Stimulated activated CD4-positive, alpha-beta T cell treated with anti-CD3 and anti-CD28 coated beads, TNF-alpha, amount 100 ng/mL, for 1 hour (primary cell): ENCODE measurements at places on chromosomes 16 and 17.

- DNase-seq: no peak
These were observed 3.0 kb downstream of the SECTM1 start for GRCh38 chr17:82330322-82331239.

GRCh38 chr17:8044819-8045810 is 6.3 kb downstream of the ALOX15B start:
- DNase-seq: no peak

DNA sequence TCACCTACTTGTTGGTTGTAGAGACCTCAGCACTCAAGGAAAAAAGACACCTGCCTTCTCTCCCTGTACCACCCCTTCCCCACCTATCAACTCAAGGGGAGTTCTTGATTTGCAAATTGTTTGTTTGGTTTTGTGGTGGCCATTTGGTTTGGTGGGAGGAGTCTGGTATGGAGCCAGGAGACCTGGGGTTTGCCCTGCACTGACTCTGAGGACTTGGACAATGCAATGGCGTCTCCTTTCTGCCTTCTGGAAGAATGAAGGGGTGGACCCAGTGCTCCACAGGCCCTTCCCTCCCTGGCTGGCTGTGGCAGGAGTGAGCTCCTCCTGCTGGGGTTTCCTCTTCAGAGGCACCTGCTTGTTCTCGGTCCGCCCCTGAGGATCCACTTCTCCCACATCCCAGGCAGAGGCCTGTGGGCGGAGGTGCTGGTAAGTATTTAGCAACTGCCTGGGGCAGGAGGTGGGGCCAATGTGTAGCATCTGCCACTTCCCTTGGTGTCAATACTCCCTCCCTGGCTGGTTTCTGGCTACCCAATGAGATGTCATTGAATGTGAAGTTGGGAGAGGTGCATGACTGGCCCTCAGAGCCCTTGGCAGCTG is 164.5 kb downstream of the NTN1 start:
- no peak for DNase-seq

DNA sequence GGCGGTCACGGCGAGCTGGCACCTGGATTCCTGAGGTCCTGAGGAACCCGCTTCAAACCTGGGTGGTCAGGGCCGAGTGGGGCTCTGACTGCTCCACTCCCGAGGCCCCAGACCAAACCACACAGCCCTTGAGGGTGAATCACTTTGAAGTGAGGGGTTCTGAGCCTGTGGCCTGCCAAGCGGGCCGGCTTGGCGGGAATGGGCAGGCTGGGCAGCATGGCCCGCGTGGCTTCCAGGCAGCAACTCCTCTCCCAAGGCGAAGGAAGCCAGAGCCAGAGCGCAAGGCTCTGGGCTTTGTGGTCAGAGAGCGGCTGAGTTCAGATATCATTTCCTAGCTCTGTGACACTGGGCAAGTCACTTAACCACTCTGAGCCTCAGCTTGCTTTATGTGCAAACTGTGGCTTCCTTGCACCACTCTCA is 42.7 kb downstream of the CMIP start:
- no peak for DNase-seq

DNA sequence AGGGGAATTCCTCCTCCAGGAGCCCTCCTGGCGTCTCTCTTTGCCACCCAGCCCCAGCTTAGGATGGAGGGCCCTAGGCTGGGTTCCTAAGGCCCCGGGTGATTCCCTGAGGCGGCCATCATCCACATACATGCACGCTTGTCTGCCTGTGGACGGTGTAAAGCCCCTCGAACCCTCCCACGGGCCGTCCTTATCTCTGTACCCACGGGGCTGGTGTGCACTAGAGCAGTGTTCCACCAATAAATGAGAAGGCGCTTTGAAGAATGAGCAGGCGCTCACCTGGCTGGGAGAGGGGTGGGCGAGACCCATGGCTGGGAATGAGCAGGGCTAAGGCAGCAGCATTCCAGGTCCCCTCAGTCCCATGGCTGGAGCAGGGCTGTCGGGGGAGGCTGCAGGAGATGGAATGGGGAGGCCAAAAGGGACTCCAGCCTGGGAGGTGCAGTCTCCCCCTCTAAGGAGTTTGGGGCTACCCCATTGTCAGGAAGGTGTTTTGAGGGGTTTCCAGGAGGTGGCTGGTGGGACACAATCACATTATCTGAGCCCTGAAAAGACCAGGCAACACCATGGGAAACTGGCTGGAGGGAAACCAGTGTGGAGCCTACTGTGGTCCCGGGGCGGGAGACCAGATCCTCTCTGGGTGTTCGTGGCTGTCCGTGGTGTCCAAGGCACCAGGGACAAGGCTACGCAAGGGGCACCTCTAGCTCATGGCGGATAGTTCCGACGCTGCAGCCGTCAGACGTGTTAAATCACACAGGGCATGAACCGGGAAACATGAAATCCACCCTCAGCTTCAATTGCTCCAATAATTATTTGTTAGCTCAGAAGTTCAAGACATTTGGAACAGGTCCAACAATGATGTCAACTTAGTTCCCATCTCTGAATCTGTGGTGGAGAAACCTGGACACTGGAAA is 87.5 kb upstream of the DNAH17 start:
- DNase-seq: no peak

GRCh38 chr16:5639531-5639930 is 541.9 kb upstream of the EEF2KMT start:
- no peak for DNase-seq

GRCh38 chr17:57352665-57353175 is 96.4 kb downstream of the MSI2 start:
- DNase-seq: no peak

GRCh38 chr17:3890878-3891219 is 2.0 kb downstream of the CAMKK1 start:
- no peak for DNase-seq

GRCh38 chr16:27224271-27224737 is 21.0 kb downstream of the KDM8 start:
- no peak for DNase-seq

GRCh38 chr16:73615071-73615940 is 567.4 kb upstream of the ZFHX3 start:
- no peak for DNase-seq

DNA sequence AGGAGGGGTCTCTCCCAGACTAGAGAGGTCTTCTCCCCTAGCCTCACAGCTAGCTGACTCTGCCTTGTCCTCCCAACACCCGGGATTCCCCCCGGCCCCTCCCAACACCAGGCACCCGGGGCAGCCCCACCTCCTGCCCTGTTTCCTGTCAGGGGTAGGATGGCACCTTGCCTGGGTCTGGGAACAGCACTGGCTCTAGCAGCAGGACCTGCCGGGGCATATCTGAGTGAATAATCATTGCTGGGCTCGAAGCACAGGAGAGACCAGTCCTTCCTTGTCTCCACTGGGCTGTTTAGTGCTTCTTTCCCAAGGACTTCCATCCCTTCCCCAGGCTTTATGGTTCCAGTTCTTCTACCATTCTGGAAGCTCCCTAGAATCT is 25.7 kb downstream of the MINK1 start:
- no peak for DNase-seq

DNA sequence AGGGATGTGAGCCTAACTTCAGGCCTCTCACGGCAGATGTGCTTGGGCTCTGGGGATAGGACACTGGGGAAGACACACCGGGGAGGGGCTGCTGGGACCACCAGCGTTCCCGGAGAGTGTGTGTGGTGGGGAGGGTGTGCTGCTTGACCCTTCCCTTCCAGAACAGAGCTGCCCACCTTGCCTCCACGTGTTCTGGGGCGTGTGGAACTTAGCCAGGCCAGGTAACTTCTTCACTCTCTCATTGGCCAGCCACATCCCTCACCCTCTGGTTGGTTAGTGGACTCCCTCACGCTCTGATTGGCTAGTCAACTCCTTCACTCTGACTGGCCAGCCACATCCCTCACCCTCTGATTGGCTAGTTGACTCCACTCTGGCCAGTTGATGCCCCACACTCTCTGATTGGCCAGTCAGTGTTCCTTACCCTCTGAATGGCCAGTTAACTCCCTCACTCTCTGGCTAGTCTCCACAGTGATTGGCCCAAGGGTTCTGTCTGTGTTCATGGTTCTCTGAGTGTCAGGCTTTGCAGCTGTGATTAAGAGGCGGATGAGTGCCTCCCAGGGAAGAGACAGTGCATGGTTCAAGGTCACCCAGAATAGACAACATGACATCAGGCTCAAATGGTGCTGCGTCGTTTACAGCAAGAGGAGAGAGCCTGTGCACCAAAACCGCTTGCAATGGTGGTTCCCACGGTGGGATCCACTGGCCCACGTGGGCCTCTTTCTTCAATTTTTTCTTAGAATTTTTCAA is 10.0 kb downstream of the TMEM235 start:
- DNase-seq: no peak

DNA sequence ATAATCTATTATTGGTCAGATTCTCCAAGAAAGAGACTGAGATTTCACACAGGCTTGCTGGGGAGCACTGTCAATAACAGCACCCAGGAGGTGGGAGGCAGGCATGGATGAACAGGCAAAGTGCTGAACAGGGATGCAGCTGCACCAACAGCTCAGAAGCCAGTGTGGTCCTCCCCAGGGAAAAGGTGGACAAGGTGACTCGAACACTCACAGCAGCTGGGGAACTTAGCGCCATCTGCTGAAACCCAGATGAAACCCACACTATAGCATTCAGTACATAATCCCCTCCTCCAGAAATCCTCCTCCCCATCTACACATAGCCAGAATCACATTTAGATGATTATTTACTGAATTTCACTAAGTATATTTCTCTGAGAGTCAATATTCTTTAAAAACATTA is 255.2 kb upstream of the WSB1 start:
- DNase-seq: no peak

DNA sequence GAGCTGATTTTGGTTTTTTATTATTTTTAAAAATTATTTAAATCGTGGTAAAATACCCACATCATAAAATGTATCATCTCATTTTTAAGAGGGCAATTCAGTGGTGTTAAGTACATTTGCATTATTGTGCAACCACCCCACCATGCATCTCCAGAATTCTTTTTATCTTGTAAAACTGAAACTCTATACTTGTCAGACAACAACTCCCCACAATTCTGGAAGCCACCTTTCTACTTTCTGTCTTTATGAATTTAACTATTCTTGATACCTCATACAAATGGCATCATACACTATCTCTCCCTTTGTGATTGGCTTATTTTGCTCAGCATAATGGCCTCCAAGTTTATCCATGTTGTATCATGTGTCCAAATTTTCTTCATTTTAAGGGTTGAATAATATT is 97.9 kb downstream of the HS3ST3B1 start:
- DNase-seq: no peak

DNA sequence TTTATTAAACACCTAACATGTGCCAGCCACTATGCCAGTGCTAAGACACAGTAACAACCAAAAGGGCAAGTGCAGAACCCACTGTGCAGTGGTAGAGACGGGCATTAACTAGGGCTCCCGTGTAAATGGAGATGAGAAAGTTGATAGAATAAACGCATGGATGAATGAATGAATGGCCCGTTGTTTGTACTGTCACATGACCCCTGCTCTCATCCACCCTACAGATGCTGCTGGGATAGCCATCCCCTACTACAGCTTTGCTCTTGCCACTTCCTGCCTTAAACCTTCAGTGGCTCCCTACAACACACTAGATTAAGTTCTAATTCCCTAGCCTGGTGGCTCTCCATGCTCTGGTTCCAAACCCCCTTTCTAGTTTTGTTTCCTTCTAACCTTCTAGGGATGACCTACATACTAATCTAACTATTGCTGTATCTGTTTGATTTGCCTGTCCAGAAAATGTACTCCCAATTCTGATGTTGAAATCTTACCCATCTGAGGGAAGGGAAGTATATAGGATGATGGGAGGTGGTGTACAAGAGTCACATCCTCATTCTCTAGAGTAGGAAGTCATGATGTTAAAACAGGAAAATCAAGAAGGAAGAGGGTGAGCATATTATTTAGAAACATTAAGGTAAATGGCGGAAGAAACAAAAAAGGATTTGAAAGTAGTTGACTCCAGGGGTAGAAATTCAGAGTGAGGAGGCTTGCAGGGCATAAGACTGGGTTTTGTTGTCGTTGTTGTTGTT is 11.4 kb upstream of the TNRC6C start:
- DNase-seq: no peak

- DNase-seq: no peak
These were observed 47.3 kb downstream of the TBC1D16 start for GRCh38 chr17:79988185-79988971.

GRCh38 chr17:28961391-28961790 is 10.1 kb upstream of the PHF12 start:
- no peak for DNase-seq

DNA sequence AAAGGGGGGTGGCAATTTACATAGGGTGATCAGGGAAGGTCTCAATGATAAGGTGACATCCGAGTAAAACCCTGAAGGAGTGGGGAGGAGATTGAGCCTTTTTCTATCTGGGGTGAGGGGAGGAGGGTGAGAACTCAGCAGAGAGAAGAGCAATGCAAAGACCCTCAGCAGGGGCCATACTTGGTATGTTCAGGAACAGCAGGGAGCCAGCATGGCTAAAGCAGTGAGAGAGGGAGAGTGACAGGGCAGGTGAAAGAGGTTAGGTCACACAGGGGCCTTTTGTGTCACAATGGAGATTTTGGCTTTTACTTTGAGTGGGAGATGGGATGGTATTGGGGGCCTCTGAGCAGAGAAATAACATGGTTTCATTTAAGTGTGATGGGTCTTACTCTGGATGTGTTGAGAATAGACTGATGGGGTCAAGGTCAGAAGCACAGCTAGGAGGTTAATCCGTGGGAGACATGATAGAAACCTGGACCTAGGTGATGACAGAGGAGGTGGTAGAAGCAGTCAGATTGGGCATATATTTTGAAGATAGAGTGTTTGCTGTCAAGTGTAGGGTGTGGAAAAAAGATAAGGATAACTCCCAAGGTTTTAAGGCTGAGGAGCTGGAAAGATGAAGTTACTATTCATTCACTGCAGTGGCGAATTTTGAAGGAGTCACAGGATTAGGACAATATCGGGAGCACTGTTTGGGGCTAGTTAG is 6.2 kb downstream of the SP2 start:
- DNase-seq: no peak

DNA sequence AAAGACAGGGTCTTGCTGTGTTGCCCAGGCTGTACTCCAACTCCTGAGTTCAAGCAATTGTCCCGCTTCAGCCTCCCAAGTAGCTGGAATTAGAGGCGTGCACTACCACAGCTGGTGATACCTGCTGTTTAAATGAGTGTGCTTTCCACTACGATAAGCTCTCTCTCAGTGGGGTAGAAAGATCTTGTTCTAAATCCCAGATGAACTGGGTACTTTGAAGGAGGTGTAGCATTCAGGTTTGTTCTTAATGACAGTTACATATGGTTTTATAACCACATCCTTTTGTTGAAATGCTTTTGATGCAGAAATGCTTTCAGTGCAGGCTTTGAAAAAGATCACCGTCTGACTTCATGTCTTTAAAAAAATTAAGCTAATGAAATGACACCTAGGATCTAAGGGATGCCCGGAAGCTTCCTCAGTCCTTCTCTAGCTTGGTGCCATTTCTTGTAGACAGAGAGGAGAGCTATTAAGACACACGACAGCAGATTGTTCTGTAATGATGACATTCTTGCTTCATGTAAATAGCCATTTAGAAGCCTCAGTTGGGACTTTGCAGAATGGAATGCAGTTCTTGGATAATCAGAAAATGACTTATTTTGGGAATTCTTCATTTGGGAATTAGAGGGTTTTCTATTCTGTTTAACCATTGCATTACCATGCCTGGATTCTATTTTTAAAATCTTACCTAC is 19.5 kb downstream of the PMM2 start:
- DNase-seq: no peak
